Right atrium auricular region (tissue), 2 donors: ENCODE measurements at places on chromosomes 1 and 21. TPM values are rescaled to one million over a fixed set of nuclear protein-coding genes. Genes with fewer than 3 reads are reported as not detected.

Gene MROH9
- total RNA-seq, result not detected

Gene SPRR2G
- not detected for total RNA-seq

Gene KIF14
- 0.41 TPM for total RNA-seq

Gene BRDT
- not detected for total RNA-seq

Gene CELA3A
- total RNA-seq, result not detected
